Stimulated activated CD4-positive, alpha-beta T cell treated with anti-CD3 and anti-CD28 coated beads, Interleukin-15, amount 100 ng/mL, for 24 hours (primary cell): ENCODE measurements at places on chromosomes 12 and 14.
A peak's percentile ranks its signal among the peaks of the same experiment; 100 is the strongest.

GRCh38 chr12:62191491-62192179, 68.6 kb upstream of the USP15 start:
- peak; percentile 35 for DNase-seq

GRCh38 chr14:39666386-39666785, 234.2 kb upstream of the FBXO33 start:
- DNase-seq: no peak

- DNase-seq: no peak
Observed at GRCh38 chr14:64296561-64296960, 2.4 kb upstream of the ESR2 start.

- no peak for DNase-seq
Observed at GRCh38 chr12:24705741-24706358, 243.1 kb downstream of the BCAT1 start.

GRCh38 chr12:121717041-121717699, 4.6 kb downstream of the TMEM120B start:
- DNase-seq: no peak

- no peak for DNase-seq
Observed at GRCh38 chr14:88026890-88027289, 22.0 kb downstream of the GPR65 start.

- DNase-seq: no peak
Observed at GRCh38 chr14:53567236-53567780, 389.3 kb downstream of the BMP4 start.

GRCh38 chr14:44712024-44712815, 205.1 kb upstream of the FSCB start:
- no peak for DNase-seq

- no peak for DNase-seq
Observed at GRCh38 chr12:89962648-89963047, 254.0 kb upstream of the ATP2B1 start.

- DNase-seq: no peak
Observed at GRCh38 chr12:98939350-98939749, 294.3 kb downstream of the APAF1 start.

DNA sequence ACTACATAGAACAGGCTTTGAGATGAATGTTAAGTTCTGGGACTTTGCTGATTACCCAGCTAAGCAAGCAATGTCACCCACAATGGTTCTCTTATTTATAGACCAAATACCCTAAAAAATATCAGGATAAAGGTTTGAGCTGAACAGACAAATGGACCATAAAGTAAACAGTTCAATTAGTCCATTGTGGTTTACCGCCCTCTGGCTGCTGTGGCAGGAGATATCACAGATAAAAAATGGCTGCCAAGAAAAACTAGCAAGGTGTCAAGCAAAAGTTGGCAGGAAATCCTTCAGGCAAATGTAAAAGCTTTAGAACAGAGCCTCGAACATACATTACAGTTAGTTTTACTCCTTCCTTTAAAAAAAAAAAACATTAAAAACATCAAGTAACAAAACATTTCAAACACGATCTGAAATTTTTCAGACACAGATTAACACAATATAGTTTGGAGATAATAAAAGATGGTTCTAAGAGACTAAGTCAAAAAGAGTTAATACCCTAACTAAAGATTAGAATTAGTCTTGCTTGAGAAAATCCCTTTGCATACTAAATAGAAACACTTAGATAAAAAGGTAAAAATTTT, 41.3 kb downstream of the MED13L start:
- peak; percentile 41 for DNase-seq

DNA sequence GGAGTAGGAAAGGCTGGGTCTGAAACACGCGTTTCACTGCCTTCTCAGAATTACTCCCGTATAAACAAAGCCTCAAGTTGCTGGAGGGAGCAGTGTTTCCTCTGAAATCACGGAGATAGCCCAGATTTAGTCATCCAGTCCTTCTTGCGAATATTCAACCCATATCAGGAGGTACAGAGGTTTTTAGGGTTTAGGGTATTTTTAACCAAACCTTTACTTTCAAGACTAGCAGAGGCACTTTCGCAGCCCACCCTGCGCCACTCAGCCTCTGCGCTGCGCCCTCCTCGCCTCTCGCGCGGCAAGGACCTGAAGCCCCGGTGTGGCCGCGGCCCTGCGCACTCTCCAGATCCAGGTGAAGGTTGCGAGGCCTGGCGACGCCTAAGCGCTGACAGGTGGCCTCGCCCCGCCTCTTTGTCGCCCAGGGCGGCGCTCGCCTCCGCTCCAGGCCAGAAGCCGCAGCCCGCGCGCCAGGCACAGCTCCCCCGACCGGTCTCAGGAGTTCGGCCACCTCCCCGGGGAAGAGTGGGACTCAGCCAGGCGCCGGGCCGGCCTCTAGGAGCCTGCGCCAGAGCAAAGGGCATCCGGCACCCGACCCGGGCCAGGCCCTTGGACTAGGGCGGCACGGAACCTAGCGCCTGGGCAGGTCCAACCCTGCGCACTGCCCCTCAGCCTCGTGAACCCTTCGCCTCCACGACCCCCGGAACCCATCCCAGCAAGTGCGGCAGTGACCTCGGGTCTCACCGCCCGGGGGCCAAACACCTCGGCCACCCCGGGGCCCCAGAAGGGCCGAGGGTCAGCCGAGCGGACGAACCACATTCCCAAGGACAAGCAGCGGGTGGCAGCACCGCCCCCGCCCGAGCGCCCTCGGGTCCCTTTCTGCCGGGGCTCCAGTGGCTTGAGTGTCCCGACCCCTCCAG, 1.8 kb upstream of the SAMD4A start:
- peak; percentile 74 for DNase-seq

DNA sequence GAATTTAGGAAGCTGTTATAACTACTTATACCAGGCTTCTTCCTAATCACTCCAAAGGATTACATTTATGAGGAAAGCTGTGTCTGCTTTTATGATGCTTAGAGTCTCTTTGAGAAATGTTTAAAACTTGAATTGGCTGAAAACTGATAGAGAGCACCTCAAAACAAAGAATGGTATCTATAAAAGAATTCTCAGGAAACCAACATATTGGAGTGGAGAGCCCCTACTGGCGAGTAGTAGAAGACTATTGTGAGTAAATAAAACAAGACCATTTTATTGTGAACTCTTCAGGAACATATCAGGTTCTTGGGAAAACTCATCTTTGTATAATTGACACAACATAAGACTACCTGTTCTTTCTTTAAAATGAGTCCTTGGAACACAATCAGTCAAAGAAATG, 578.6 kb downstream of the RERGL start:
- no peak for DNase-seq

GRCh38 chr12:123910761-123911193, 61.9 kb downstream of the CCDC92 start:
- no peak for DNase-seq

GRCh38 chr14:78897443-78897842, 727.3 kb downstream of the NRXN3 start:
- DNase-seq: no peak

DNA sequence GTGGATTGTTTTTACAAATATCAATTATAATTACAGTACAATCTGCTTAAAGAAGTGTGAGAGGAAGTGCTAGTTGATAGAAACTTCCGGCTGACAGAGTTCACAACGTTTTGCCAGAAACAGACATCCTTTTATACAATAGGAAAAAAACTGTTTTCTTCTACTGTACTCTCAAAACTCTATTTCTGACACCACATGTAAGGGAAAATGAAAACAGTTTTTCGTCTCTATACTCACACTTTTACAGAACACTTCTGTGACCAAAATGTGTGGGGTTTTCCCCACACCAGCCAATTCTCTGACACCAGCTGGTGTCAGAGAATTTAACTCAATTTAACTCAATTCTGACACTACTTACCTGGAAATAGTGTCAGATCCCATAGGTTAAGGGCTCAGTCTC, 24.2 kb upstream of the HIF1A start:
- peak; percentile 47 for DNase-seq

GRCh38 chr12:3380200-3381043, 110.6 kb upstream of the PRMT8 start:
- DNase-seq: no peak

DNA sequence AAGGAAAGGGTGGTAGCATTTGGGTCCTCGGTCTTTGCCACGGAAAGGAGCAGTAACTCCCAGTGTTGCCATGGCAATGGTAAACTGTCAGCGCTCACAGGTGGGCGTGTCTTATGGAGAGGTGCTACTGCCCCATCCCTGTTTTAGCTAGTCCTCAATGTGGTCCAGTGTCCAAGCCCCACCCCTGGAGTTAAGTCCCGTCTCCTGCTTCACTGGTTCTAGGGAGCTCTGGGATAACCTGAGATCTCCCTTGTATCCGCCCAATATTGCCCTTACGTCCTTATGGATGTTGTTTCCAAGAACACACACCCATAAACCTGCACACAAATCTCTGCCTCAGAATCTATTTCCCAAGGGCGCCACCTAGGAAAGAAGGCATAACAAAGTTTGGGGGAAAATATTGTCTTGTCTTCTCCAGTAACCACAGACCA, 64.2 kb downstream of the SPRING1 start:
- DNase-seq: no peak

GRCh38 chr14:100345711-100346110, 22.6 kb downstream of the SLC25A47 start:
- DNase-seq: no peak

DNA sequence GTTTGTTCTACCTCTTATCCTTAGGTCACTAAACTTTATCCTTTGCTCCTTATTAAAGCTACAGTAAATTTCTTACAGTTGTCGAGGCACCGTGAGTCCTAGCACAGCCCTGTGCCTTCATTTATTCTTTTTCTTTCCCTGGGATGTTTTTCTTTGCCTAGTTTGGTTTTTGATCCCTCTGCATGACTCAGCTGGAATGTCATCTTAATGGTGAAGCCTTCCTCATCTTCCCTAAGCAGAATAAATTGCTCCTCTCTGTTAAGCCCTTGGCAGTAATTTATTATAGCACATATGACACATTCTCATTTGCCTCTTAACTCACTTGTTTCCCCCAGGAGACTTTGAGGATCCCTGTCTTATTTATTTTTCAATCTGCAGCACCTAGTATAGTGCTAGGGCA, 16.6 kb downstream of the ACTR10 start:
- no peak for DNase-seq

DNA sequence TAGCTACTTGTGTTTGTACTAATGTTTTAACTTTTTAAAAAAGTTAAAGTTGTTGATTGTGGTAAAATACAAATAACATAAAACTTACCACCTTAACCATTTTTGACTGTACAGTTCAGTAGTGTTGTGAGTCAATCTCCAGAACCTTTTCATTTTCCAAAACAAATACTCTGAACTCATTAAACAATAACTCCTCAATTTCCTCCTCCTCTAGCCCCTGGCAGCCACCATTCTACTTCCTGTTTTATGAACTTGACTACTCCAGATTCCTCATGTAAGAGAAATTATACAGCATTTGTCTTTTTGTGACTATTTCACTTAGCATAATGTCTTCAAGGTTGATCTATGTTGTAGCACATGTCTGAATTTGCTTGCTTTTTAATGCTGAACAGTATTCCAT, 299.1 kb upstream of the AMIGO2 start:
- DNase-seq: no peak

DNA sequence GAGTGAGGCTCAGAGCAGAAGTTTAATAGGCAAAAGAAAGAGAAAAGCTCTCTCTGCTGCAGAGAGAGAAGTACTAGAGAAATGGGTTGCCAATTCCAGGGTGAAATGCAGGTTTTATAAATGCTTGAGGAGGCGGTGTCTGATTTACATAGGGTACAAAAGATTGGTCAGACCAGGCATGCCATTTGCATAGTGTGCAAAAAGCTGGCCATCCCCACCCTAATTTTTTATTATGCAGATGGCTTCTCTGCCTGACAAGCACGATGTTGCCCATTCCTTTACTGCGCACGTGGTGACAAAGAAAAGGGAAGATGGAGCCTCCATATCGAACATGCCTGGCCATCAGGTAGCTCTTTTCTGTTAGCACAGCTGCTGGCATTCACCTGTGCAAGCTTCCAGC, 209.3 kb upstream of the PPFIA2 start:
- no peak for DNase-seq

- DNase-seq: peak; percentile 71
Observed at GRCh38 chr14:34227834-34228649, 234.0 kb downstream of the SPTSSA start.

GRCh38 chr12:607541-608001, 55.7 kb downstream of the NINJ2 start:
- DNase-seq: no peak

- no peak for DNase-seq
Observed at GRCh38 chr14:63992858-63993257, 140.1 kb downstream of the SYNE2 start.

DNA sequence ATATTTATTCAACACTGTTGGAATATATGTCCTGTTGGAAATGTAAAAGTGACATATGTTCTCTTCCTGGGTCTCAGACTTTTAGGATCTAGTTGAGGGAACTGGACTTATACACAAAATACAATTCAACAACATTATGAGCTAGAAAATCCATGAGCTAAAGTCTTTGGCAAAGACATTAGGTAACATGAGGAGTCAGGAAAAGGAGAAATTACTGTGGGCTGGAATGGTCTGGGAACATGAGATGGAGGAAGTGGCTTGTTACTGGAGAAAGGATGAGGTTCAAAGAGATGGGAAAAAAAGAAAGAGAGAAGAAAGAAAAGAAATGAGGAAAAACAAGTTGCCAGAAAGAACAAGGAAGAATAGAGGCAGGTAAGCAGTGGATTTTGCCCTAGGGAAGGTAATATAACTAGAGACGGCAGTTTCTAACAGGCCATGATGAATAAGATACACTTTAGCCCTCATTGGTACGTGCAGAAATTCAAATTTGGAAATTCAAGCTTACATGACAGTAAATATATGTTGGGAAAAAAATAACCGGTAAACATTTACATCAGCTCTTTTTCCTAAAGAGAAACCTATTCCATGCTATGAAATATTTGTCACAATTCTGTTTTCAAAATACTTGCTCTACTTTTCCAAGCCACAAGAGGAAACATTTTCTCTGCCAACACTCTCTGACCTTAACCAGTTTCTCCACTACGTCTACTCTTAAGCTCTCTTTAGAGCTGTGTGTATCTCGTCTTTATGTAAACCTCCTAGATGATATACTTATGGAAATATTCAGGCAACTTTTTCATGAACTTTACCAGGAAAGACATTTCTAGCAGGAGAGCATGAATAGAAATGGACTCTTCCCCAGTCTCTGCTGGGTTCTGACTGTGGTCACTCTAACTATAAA, 268.8 kb upstream of the BTG1 start:
- no peak for DNase-seq

- DNase-seq: no peak
Observed at GRCh38 chr12:131683266-131684014, 27.4 kb upstream of the SFSWAP start.

DNA sequence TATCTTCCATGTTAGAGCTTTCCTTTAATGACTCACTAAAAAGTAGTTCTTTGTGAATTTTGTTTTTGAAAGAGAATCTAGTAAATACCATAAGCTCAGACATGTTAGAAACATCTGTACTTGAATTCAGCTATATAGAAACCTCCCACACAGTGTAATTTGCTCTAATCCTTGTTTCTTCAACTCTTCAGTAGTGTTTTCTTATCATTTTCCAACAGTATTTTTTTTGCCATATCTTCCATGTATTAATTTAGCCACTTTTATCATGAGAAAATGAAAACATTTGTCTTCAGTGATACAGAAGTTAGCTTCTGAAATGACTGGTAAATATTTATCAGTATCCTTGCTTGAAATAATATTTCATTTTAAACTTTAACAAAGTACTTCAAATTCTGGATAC, 73.6 kb downstream of the ARID2 start:
- DNase-seq: no peak

- no peak for DNase-seq
Observed at GRCh38 chr12:42936991-42937390, 347.4 kb upstream of the PRICKLE1 start.

- DNase-seq: no peak
Observed at GRCh38 chr14:33297565-33297964, 358.9 kb downstream of the NPAS3 start.
